ENCODE measurements at places on chromosomes 13 and 19.

GRCh38 chr13:42992764-42993122 is 702 bp upstream of the EPSTI1 start:
- no peak for DNase-seq

DNA sequence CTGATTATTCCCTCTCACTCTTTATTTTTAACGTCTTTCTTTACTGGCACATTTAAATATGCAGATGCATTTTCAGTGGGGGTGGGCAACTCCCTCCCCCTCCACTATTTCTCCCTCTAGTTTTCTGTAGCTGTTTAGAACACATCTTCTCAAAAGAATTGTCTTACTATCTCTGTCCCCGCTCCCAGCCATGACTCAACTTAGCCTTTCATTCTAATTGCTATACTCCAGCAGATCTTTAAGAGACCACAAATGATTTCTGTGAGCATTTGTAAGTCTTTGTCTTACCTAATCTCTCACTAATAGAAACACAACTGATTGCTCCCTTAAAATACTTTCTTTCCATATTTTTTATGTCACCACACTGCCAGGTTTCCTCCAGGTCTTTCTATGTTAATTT is 350.9 kb downstream of the SPRY2 start:
- DNase-seq: no peak

DNA sequence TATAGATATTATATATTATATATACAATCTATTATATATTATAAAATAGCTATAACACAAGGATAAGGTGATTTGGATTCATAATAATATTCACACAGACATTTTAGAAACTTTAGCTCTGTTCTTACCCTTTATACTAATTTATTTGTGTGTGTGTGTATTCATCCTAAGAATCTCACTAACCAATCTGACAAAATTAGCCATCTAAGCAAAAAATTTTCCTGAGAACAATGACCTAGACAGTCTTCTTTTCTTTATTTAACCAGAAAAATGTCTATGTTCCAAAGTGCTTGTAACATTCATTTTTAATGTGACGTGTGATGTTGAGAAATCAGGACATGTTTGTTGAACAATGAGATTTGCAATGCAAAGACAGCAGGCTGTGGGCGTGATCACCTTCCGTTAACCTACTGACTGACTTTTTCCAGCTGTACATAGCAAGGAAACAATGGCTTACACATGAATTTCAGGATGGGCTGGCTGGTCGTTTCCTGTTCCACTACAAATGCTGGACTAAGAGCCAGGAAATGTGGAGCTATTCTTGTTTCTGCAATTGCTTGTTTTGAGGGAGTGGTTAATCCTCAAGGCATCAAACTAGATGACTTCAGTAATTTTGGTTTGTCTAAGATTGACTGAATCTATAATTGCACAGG is 634.6 kb upstream of the ARGLU1 start:
- no peak for DNase-seq

DNA sequence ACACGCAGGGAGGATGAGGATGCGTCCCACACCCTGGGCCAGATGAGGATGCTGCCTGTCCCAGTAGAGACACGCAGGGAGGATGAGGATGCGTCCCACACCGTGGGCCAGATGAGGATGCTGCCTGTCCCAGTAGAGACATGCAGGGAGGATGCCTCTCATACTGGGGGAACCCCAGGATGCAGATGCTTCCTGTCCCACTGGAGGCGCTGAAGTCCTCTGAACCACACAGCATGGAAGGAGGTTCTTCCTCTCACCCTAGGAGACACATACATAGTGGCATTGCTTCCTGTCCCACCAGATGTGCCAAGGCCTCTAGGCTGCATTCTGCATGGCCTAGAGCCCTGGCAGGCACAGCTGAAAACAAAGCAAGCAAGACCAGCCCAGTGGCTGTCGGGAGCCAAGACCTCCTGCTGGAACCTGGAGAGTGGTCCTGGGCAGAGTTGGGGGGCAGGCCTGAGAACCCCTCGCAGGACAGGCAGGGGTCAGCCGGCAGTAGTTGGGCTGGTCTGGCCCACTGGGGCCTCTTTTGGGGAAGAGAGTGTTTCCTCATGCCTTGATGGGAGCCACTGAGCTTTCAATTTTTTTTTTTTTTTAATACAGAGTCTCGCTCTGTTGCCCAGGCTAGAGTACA is 4.3 kb downstream of the HPN start:
- DNase-seq: no peak

DNA sequence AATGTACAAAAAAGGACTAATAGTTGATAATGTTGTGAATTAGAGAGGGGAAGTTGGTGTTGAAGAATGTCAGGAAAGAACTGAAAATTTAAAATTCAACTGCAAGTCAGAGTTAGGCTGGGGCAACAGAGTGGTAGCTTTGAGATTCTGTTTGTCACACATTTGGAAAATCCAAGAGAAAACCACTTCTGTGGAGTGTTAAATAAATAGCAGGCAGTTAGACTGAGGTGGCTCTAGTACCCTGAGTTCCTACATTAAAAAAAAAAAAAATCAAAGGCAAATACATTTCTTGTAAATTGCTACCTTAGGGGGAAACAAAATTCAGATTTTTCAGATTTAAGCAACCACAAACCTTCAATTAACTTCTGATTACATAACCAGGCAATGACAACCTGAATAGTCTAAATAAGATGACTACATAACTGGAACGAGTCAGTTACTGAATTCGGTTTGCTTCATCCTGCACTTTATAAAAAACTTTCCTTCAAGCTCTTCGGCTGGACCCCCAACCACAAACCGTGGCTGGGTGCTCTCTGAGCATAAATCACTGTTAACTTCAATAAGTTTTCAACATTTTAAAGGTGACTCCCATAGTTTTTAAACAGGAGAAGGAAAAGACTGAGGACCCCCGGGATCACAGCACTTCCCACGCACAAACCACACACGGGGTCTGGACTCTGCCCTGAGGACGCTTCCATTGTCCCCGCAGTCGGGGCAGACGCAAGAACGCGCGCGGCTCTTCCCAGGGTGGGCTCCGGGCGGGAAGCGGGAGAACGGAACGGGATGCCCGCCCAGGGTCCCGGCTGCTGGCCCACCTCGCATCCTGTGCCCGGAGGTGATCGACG is 725 bp downstream of the ZNF682 start:
- no peak for DNase-seq

DNA sequence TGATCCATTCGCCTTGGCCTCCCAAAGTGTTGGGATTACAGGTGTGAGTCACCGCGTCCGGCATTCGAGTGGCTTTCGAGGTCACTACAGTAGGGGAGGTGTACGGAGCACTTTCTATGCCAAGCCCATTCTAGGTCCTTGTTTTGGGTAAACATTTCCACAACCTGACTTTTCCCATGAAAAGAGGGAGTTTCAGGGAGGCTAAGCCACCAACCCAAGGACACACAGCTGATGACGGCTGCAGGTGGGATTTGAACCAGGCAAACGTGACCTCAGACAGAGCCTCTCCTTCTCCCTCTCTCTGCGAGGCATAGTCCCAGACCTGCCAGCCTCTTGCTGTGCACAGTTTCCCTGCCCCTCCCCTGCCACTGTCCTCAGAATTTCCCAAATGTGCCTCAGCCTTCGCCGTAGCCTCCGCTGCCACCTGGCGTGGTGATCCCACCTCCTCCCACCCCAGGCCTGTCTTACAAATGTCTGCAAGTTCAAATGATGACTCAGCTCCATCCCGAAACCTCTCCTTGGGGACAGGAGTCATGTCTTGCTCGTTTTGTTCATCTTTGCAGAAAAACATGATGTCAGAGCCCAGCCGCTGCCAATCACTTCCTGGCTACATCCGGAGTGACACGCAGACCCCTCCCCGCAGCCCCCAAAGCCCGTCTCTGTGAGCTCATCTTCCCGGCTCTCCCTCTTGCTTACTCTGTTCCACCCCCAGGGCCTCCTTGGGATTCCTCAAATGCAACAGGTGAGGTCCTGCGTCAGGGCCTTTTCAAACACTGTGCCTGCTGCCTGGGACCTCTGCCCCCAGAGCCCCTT is 6.6 kb upstream of the GADD45B start:
- DNase-seq: no peak

DNA sequence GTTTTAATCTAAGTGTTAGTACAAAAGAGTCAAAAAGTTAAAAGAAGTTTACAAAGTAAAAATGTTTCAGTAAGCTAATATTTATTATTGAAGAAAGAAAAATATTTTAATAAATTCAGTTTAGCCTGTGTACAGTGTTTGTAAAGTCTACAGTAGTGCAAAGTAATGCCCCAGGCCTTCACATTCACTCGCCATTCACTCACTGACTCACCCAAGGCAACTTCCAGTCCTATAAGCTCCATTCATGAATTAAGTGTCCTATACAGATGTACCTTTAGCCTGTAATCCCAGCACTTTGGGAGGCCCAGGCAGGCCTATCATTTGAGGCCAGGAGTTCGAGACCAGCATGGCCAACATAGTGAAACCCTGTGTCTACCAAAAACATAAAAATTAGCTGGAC is 24.1 kb upstream of the AKAP11 start:
- no peak for DNase-seq

GRCh38 chr19:46014941-46015686 is 7.7 kb downstream of the PGLYRP1 start:
- DNase-seq: peak; percentile 62

DNA sequence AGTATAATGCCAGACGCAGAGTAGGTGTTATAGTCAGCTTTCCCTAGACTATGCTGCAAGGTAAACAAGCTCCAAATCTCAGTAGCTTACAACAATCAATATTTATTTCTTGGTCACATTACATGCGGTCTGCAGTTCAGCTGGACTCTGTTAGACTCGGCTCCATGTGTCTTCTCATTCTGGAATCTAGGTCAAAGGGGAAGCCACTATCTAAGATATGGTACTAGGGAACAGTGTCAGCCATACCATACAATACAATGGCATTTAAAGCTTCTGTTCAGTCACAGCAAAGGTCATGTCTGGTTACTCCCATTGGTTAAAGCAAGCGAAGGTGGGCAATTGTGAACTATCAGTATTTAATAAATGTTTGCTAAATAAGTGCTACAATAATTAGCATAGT is 65.3 kb upstream of the SERTM1 start:
- DNase-seq: no peak

DNA sequence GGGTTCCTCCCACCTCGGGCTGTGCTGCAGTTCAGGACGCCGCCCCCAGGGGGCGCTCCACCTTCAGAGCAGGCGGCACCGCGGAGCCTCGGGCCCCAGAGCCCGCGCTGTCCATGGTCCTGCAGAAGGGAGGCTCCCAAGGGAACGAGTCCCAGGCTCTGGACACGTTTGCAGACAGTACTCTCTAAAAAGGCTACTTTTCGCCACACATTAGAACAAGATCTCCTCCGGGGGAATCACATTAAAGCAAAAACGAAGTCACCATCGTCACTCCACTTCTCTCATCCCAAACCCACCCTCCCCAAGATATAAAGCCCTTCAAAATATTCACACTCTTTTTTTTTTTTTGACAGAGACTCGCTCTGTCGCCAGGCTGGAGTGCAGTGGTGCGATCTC is 4.6 kb upstream of the SIGLEC10 start:
- peak; percentile 61 for DNase-seq

- no peak for DNase-seq
These were observed 6.7 kb downstream of the TM9SF2 start for GRCh38 chr13:99507986-99508385.

GRCh38 chr13:111322916-111323331 is 2.5 kb downstream of the TEX29 start:
- no peak for DNase-seq

DNA sequence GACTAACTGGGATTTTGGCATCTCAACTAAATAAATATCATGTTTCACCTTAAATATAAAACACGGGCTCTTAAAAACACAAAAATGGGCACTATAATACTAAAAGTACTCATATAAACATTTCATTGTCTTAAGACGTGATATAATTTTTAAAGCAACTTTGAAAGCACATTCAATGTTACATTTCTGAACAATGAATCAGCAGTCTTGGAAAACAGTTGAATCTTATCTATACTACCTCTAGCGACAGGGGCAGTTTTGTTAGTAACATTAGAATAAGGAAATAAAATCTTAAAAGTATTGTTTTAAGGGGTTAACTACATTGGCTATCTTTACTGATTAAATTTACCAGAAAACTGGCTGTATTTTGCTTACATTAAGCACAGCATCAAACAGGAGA is 156.9 kb downstream of the UGGT2 start:
- no peak for DNase-seq

- DNase-seq: no peak
These were observed 69.7 kb upstream of the C1QTNF9B start for GRCh38 chr13:23966691-23967615.

- no peak for DNase-seq
These were observed 64.0 kb downstream of the ATP11A start for GRCh38 chr13:112753833-112754232.

GRCh38 chr13:36736119-36736726 is 62.4 kb downstream of the SERTM1 start:
- DNase-seq: peak; percentile 38

DNA sequence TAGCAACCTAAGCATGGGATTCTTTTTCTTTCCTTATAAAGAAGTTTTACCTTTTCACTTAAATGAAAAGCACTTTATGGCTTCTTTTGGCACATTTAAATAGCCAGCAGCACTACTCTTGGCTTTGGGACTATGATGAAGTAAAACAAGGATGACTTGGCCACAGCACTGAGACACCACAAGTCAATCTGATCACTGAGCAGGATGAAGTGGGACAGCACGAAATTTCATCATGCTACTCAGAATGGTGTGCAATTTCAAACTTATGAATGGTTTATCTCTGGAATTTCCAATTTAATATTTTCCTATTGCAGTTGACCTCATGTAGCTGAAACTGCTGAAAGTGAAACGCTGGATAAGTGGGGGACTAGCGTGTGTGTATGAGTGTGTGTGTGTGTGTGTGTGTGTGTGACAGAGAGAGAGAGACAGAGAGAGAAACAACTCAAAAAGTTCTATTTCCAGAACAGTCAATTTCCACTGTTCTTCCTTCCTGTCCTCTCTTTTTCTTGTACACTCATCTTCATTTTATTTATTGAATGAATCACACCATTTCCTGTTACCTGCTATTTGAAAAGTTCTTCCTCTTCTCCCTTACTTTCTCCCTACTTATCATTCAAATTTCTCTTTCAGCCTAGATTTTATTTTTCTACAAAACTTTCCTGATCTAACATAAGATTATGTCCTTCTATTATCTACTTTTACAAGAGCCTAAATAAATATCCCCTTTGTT is 414.2 kb upstream of the MIR17HG start:
- no peak for DNase-seq

GRCh38 chr13:38784036-38784880 is 97.4 kb downstream of the FREM2 start:
- no peak for DNase-seq

GRCh38 chr13:113607056-113607888 is 22.7 kb downstream of the TFDP1 start:
- peak; percentile 69 for DNase-seq

Measured in cerebellum (tissue), 4 donors.